Activated CD4-positive, alpha-beta T cell treated with anti-CD3 and anti-CD28 coated beads for 24 hours (primary cell): ENCODE measurements at places on chromosomes 12 and 14.

- DNase-seq, result no peak
These were observed 25.0 kb downstream of the VCPKMT start for GRCh38 chr14:50091240-50091913.

DNA sequence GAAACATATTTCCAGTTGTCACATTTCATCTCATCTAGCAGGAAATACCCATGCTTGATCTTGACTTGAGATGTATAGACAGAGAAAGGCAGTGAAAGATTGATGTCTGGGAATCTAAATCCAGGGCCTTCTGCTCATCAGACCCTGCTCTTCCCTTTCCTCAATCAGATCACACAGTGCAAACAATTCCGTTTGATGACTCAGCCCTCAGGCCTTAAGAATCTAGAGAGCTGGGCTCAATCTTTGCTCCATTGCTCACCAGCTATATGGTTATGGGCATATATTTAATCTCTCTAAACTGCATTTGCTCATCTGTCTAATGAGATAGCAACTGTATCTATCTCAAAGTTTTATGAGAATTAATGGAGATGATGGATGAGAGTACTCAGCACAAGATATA lies 201.8 kb upstream of the CCDC196 start:
- DNase-seq, result no peak

GRCh38 chr12:27464220-27464554 lies 17.7 kb downstream of the SMCO2 start:
- no peak for DNase-seq

DNA sequence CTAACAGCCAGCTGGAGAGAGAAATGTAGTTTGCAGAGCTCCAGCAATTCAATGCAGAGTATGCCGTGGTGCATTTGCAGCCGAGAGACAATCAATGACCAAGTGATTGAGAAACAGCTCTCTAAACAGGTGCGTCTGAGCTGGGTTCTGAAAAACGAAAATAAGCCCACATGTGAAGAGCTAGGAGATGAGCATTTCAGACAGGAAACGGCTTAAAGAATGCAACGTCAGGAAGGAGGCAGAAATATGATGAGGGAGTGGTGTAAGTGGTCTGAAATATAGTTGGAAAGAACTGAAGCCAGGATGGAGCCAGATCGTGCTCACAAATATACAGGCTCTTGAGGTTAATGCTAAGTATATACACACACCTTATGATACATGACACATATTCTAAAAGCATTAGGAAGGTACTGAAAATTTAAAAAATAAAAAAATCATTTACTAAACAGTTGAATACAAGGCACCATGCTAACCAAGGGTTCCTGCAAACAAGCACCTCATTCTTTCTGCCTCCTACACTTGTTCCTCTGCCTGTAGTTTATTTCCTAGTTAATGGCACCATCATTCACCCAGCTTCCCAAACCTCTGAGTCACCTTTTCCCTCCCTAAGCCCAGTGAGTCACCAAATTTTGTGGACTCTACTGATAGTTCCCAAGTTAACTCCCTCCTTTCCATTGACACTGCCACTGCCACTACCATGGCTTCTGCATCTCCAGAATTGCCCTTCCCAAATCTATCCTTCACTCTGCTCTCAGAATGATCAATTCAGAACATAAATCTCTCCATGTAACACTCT lies 2.3 kb upstream of the GARIN2 start:
- DNase-seq, result no peak

DNA sequence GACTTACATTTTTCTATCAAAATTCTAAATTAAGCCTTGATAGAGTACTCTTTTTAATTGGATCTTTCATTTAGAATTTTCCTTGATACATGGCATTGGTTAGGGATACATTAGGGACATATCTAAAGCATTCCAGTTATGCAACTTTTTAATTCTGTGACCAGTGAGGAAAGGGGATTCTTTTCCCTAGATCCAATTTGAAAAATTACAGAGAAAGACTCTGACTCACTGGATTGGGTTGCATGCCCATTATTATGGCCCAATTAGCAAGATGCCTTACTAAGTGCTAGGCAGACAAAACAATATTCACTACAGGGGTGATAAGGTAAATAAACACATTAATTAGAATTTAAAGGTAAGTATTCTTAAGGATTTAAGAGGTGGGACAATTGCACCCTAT lies 5.2 kb upstream of the RAD52 start:
- no peak for DNase-seq

- no peak for DNase-seq
These were observed 1.2 kb upstream of the DDN start for GRCh38 chr12:49000346-49000745.

DNA sequence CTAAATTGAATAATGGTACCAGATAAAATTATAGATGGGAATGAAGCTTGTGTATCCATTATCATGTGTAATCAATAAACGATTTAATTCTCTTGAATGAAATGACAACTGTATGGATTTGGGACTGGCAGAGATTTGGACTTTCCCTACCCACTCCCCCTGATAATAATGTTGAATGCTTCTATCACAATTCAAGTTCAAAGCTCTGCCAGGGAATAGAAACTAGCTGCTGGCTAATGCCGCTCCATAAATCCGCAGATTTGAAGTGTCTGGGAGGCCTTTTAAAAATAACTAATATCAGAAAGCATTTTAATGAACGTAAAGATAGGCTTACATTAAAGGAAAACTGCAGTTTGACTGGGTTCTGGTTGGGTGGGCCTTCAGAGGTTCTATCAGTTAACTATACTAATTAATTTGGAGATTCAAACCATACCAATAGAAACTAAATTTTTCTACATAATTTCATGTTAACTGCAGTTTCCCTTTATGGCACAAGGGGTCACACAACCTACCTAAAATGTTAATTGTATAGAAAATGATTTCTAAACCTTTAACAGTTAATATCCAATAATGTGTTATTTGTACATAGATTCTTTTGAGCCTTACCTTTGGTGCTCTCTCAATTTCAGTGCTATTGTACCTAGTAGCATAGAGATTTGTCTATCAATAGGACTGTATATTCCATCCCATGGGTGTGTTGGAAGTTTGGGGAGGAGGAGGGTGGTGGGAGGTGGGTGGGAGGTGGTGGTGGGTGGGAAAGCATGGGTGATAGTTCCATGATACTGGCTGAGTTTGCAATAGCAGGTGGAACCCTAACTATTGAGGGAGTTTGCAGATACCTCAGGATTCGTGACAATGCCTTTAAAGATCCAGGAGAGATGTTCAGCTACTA lies 4.9 kb downstream of the HNRNPA1 start:
- DNase-seq, result no peak

- no peak for DNase-seq
These were observed 286.9 kb upstream of the PRKD1 start for GRCh38 chr14:30214461-30215090.
